Astrocyte (in vitro differentiated cells and primary cell): ENCODE measurements at places on chromosomes 12 and 14. TPM values are rescaled to one million over a fixed set of nuclear protein-coding genes. Genes with fewer than 3 reads are reported as not detected.

GRCh38 chr12:64304571-64304970 lies 82.5 kb upstream of the KICS2 start:
- H3K4me3 ChIP-seq, result no peak overlapping the region
- no peaks in the 10 kb centered on the region for H3K27me3 ChIP-seq
- no peaks in the 10 kb centered on the region for H3K4me1 ChIP-seq
- no peak overlapping the region for H3K27ac ChIP-seq

DNA sequence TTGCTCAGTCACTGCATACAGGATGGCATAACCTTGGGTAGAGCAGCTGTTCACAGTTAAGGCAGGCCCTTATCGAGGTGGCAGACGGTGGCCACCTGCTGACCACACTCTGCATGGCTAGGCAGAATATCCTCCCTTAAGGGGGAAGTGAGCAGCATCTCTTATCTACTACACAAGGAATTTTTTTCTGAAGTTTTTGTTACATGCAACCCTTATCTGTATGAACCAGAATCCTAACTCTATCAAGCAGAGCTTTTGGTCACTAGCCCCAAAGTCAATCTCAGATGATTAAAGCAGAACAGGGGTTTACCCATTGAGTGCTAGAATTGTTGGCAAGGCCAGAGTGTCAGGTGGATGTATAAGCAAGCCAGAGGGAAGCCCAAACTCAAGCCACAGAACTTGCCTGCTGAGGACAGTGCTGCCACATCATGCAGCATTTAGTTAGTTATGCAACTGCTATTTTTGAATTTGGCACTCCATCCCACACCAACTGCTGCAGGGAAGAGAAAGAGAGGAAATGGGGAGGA lies 192.8 kb downstream of the TBX5 start:
- no peak overlapping the region for H3K4me3 ChIP-seq
- no peak overlapping the region for H3K27ac ChIP-seq
- no peaks in the 10 kb centered on the region for H3K27me3 ChIP-seq
- no peak for DNase-seq
- no peaks in the 10 kb centered on the region for H3K4me1 ChIP-seq

DNA sequence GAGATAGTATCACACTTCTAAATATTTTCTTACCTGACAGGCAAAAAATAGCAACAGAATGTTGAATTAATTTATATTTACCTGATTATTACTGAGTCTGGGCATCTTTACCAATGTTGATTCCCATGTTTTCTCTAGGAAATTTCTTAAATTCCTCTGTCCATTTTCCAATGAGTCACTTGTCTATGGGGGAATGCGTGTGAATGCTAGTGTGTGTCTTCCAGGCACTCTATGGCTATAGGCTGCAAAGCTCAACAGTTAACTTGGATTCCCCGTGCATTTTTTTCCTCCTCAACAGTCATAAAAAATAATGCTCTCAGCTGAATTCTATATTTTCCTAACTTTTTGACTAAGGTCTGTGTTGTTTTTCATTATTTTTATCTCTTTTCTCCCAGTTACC lies 1385.8 kb upstream of the FLRT2 start:
- H3K27ac ChIP-seq, result no peak overlapping the region
- no peaks in the 10 kb centered on the region for H3K27me3 ChIP-seq
- DNase-seq, result no peak
- H3K36me3 ChIP-seq, result no peaks in the 10 kb centered on the region

- no peak overlapping the region for H3K27ac ChIP-seq
- H3K27me3 ChIP-seq, result no peaks in the 10 kb centered on the region
- no peaks in the 10 kb centered on the region for H3K36me3 ChIP-seq
- DNase-seq, result no peak
Measured at GRCh38 chr12:124751654-124752355, 111.9 kb downstream of the SCARB1 start.

DNA sequence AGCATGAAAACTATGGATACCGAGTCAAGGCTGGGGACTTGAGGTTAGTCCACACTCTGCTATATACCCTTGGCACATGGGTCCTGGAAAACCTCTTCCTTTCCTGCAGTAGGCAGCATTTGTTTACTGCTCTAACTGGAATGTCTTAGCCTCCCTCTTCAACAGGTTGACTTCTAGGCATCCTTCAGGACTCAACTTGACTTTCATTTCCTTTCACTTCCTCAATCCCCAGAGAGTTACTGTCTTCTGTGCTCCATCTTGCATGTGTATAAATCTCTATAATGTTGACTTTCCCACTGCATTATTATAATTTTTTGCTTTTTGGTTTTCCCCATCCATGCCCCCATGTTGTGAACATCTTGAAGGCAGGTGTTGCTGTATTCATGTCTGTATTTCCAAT lies 107.9 kb downstream of the VRK1 start:
- no peak overlapping the region for H3K4me3 ChIP-seq
- H3K4me1 ChIP-seq, result no peaks in the 10 kb centered on the region
- no peak for DNase-seq
- no peak overlapping the region for H3K27ac ChIP-seq
- H3K36me3 ChIP-seq, result no peaks in the 10 kb centered on the region

- no peak overlapping the region for H3K27ac ChIP-seq
- no peak overlapping the region for H3K4me3 ChIP-seq
- no peaks in the 10 kb centered on the region for H3K36me3 ChIP-seq
Measured at GRCh38 chr12:124538194-124539082, 29.0 kb downstream of the NCOR2 start.

DNA sequence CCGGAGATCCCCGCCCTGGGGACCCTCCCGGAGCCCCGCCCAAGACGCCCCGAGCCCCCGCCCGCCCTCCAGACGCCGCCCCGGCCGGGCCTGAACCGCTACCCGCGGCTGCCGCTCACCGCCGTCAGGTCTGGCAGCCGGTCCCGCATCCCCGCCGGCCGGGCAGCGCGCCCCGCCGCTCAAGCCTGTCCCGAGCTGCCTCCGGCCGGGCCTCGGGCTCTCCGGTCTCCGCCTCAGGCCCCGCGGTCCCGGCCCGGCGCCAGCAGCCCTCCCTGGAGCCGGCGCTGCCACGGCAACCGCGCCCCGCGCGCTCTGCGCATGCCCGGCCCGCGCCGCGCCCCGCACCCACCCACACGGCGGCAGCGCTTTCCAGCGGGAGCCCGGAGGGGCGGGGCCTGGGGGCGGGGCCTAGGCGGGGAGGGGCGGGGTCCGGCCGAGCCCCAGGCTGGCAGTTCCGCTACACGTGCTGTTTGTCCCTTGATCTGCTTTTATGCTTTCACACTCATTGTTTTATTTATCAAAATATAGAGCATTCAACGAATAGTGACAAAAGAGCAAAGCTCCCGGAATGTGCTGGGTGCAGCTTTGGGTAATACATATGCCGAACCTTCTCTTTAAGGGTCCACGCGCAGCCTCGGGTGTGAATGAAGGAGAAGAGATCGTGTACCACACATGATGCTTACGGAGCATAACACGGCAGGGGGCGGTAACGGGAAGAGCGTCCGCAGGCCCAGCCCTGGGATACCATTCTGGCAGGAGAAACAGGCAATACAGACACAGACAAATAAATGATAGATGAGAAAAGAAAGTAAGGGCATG lies at the start of gene STX2:
Gene STX2 (minus strand): TSS at position 300 of the 819 bp plus-strand sequence. CDS start 151 bp downstream, at position 149.
- peaks cover 13% of the 10 kb centered on the region for H3K4me1 ChIP-seq
- no peaks in the 10 kb centered on the region for H3K27me3 ChIP-seq
- DNase-seq, result peak; percentile 54
- H3K4me3 ChIP-seq, result peak within 1 kb of the TSS; percentile 85
- no peaks in the 10 kb centered on the region for H3K36me3 ChIP-seq

DNA sequence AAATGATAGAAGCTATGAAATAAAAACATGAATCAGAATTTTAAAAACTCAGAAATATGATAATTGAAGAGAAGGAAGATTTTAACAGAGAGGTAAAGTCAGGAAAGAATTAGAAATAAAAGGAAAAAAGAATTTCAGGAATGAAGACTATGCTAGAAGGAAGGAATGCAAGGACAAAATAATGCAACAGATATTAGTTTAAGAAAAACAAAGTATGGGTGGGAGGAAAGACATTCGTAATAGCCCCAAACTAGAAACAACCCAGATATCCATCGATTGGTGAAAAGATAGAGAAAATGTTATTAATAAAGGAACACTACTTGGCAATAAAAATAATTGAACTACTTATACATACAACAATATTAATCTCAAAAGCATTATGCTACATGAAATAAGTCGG lies 129.6 kb downstream of the AKAP6 start:
- no peaks in the 10 kb centered on the region for H3K36me3 ChIP-seq
- no peak for DNase-seq
- no peak overlapping the region for H3K4me3 ChIP-seq
- H3K27ac ChIP-seq, result no peak overlapping the region
- H3K27me3 ChIP-seq, result no peaks in the 10 kb centered on the region

DNA sequence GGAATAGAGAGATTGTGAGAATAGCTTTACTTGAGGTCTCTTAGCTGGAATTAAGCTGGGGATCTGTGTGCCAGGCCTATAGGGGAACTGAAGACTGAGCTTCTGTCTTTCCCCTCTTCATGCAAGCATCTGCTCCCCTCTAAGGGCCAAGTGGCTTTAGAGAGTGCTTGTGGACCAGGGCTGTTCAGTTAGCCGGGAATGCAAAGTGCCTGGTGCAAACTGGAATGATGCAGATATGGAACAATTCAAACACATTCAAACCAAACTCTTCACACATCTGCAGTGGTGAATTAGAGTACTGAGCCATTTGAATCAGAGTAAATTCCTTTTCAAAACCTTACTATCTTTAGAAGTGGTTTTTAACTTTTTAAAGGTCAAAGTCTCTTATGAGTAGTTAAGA lies 99.0 kb downstream of the LIN7A start:
- no peaks in the 10 kb centered on the region for H3K27me3 ChIP-seq
- H3K4me3 ChIP-seq, result no peak overlapping the region
- no peaks in the 10 kb centered on the region for H3K4me1 ChIP-seq
- H3K27ac ChIP-seq, result no peak overlapping the region
- peak; percentile 56 for DNase-seq
- H3K36me3 ChIP-seq, result no peaks in the 10 kb centered on the region

GRCh38 chr12:70557583-70558191 lies 79.5 kb downstream of the PTPRB start:
- H3K27me3 ChIP-seq, result no peaks in the 10 kb centered on the region
- H3K36me3 ChIP-seq, result no peaks in the 10 kb centered on the region
- H3K4me1 ChIP-seq, result no peaks in the 10 kb centered on the region
- DNase-seq, result no peak
- no peak overlapping the region for H3K27ac ChIP-seq

DNA sequence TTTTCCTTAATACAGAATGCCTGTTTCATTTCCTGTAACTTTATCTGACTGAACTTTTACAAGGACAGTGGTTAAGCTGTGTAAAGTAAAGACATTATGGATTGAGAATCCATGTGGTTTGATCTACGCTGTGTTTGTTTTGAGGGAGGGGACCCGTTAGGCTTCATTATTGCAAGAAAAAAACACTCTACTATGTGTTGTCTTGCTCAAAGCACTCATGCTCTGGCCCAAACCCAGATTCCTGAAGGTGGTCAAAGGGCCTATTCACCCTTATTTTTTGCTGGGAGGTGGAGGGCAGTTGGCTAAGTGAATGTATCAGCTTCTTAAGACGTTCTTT lies 11.9 kb downstream of the RNF10 start:
- H3K27me3 ChIP-seq, result no peaks in the 10 kb centered on the region
- H3K4me1 ChIP-seq, result peaks cover 7% of the 10 kb centered on the region
- DNase-seq, result no peak
- peaks cover 21% of the 10 kb centered on the region for H3K36me3 ChIP-seq

DNA sequence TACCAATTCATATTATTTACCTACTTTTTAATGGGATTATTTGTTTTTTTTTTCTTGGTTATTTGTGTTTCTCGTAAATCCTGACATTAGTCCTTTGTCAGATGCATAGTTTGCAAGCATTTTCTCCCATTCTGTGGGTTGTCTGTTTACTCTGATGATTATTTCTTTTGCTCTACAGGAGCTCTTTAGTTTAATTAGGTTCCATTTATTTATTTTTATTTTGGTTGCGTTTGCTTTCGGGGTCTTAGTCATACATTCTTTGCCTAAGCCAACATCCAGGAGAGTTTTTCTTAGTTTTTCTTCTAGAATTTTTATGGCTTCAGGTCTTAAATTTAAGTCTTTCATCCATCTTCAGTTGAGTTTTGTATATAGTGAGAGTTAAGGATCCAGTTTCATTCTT lies 289.9 kb downstream of the AKAP6 start:
- no peak overlapping the region for H3K4me3 ChIP-seq
- no peak for DNase-seq
- H3K36me3 ChIP-seq, result no peaks in the 10 kb centered on the region

GRCh38 chr14:55085060-55085660 lies 33.7 kb downstream of the MAPK1IP1L start:
- H3K27me3 ChIP-seq, result no peaks in the 10 kb centered on the region
- H3K27ac ChIP-seq, result no peak overlapping the region
- H3K4me1 ChIP-seq, result no peaks in the 10 kb centered on the region
- DNase-seq, result no peak

DNA sequence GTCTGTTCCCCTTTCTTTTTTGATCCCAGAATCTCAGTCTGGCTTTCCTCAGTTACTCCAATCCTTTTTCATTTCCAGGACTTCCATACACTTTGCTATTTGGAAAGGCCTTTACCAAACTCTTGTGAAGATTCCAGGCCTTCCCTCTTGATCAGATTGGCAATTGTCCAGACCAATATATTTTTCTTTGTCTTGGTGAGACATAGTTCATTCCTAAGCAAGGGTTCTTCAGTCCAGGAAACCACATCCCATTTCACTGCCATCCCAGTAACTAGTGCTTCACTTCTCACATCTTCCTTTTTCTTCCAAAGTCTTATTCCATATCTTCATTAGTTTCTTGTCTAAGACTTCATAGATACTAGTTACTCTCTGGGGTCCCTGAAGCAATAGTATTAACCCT lies 2.1 kb upstream of the PTPRQ start:
- no peaks in the 10 kb centered on the region for H3K27me3 ChIP-seq
- H3K36me3 ChIP-seq, result no peaks in the 10 kb centered on the region
- no peak overlapping the region for H3K4me3 ChIP-seq

- peak; percentile 67 for DNase-seq
- H3K4me1 ChIP-seq, result peaks cover 6% of the 10 kb centered on the region
- no peak overlapping the region for H3K4me3 ChIP-seq
- no peak overlapping the region for H3K27ac ChIP-seq
Measured at GRCh38 chr12:22318108-22318737, 16.3 kb downstream of the ST8SIA1 start.

DNA sequence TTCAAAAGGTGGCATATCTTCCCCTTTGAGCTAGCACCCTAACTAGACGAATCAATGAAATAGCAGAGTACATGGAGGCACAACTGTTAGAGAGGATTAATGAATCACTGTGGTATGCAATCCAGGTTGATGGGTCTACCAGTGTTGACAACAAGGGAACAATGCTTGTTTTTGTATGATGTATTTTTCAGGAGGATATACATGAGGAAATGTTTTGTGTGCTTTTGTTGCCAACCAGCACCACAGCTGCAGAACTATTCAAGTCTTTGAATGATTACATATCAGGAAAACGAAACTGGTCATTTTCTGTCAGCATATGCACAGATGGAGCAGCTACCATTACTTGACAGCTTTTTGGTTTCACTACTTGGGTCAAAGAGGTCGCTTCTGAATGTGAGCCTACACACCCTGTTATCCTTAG lies 142.6 kb downstream of the GPHN start:
- H3K36me3 ChIP-seq, result no peaks in the 10 kb centered on the region
- H3K4me3 ChIP-seq, result no peak overlapping the region
- no peak overlapping the region for H3K27ac ChIP-seq
- no peaks in the 10 kb centered on the region for H3K27me3 ChIP-seq

LRRK2 gene
- total RNA-seq, result 0.02 TPM in 1 of 2 replicates, not detected in the other

CCDC197 gene
- total RNA-seq, result not detected in 2 replicates

SLC16A7 gene
- total RNA-seq, result 4.5 and 5.1 TPM in 2 replicates

NPFF gene
- 0.82 TPM in 1 of 2 replicates, not detected in the other for total RNA-seq

KRT5 gene
- total RNA-seq, result 0.25 TPM in 1 of 2 replicates, not detected in the other

KCNH3 gene
- 0.14 TPM in 1 of 2 replicates, not detected in the other for total RNA-seq

NCAPD2 gene
- 18.6 and 21.1 TPM in 2 replicates for total RNA-seq

CIT gene
- 1.8 and 4.5 TPM in 2 replicates for total RNA-seq

LAG3 gene
- total RNA-seq, result 2.0 TPM in 2 replicates

TMCC3 gene
- total RNA-seq, result 2.8 and 3.5 TPM in 2 replicates

LALBA gene
- not detected in 2 replicates for total RNA-seq
